ENCODE measurements at places on chromosomes 6 and 20. TPM values are rescaled to one million over a fixed set of nuclear protein-coding genes. Genes with fewer than 3 reads are reported as not detected.

Gene VSTM2L
- total RNA-seq, result 1.4 TPM

DNA sequence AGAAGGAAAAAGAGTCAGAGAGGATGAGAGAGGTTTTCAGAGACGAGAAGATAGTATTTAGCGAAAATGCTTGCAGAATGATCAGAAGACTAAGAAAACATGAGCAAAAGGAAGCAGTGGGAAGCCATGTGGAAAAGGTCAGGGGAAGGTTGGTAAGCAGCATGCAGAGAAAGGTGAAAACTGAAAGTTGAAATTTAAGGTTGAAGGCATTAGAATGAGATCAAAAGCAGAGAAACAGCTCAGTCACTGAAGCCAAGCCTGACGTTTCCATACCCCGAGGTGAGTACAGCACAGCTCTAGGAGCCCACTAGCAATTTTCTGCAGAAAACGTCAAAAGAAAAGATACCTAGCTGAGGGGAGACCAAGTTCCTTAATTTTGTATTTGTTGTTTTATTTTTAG lies 19.1 kb upstream of the TFB1M start:
- DNase-seq, result no peak

Gene OPRL1
- total RNA-seq, result 0.81 TPM

Gene COX4I2
- total RNA-seq, result not detected

DNA sequence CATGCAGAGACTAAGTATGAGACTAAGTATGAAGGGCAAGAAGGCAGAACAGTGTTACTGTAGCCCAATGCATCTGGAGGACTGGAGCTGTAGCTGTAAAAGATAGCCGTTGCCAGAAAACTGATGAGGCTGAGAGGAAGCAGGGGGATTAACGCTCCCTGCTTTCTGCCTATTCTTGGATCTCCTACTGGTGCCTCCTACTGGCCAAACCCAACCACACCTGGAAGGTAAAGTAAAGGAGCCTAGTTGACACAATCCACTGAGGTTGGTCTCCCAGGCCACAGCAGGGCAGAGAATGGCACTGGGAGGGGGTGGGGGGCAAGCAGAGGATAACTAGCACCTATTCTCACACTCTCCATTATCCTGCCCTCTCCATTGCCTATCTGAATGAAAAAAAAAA lies 105.0 kb upstream of the MRPS10 start:
- no peak for DNase-seq

DNA sequence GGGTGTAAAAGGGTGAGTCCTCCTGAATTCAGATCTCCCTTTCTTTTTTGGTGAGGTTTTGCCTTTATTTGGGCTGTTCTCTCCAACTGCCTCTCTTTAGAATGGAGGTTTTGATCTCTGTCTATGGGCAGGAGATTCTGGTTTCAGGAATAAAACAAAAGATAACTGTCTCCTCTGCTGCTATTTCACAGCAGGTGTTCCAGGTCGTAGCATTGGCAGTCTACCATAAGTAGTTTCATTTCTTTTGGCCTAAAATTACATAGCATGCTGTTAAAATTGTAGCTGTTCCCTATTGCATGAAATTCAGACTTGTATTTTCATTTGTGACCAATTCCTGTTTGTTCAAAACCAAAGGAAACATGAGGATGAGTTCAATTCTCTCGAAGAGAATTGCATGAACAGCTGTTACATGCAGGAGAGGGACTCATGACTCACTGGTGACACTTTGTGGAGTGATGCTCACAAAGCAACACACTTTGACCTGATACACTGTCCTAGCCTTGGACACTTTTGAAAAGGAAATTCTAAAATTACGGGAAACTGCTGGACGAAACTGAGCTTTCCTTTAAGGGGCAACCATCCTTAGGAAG lies 76.8 kb upstream of the SIRPG start:
- DNase-seq, result peak; percentile 49

DNA sequence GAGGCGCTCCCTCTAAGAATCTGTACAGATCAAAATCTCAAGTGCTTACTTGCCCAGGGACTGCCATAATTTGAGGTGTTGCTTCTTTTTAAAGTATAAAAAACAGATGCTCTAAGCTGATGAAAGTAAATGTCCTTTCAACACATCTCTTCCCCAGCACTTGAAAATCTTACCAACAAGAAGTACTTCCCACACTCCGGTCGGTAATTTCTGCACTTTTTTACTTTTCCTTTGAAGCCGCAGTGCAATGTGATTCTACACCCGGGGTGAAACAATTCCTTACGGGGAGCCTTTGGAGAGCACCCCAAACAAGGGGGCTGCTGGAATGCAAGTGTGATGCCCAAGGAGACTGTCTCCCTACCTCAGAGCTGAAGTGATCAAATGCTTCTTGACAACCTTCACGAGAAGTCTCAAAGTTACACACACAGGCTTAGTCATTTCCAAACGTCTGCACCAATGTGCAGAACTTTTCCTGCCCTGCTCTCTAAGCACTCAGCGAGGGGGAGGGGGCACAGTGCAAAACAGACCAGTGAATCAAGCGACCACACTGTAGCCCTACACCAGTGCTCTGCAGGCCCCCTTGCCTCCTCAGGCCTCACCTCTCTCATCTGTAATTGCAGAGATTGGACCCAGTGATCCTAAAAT lies 56.7 kb downstream of the ATXN1 start:
- DNase-seq, result peak; percentile 49

DNA sequence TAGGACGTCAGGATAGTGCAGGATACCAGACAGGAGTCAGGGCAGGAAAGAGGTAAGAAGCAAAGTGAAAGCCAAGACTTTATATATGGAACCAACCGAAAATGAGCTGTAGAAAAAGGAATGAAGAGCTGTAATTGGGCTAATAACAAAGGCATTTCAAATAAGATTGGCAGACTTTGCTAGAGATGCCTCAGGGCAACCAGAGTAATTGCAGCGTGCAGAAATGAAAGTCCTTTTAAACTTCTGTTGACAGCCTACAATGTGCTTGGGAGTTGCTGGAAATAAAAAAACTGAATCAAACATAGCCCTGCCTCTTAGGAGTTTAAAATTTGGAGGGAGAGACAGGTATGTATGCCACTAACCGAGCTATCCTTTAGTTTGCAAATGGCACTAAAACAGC lies 56.4 kb upstream of the NKX2-4 start:
- DNase-seq, result no peak

Gene CST4
- not detected for total RNA-seq

Gene SLC17A3
- total RNA-seq, result not detected

Gene MTFR2
- total RNA-seq, result 10.3 TPM

Gene LAMP5
- not detected for total RNA-seq

GRCh38 chr6:89989742-89990141 lies 95.5 kb downstream of the GJA10 start:
- DNase-seq, result no peak

DNA sequence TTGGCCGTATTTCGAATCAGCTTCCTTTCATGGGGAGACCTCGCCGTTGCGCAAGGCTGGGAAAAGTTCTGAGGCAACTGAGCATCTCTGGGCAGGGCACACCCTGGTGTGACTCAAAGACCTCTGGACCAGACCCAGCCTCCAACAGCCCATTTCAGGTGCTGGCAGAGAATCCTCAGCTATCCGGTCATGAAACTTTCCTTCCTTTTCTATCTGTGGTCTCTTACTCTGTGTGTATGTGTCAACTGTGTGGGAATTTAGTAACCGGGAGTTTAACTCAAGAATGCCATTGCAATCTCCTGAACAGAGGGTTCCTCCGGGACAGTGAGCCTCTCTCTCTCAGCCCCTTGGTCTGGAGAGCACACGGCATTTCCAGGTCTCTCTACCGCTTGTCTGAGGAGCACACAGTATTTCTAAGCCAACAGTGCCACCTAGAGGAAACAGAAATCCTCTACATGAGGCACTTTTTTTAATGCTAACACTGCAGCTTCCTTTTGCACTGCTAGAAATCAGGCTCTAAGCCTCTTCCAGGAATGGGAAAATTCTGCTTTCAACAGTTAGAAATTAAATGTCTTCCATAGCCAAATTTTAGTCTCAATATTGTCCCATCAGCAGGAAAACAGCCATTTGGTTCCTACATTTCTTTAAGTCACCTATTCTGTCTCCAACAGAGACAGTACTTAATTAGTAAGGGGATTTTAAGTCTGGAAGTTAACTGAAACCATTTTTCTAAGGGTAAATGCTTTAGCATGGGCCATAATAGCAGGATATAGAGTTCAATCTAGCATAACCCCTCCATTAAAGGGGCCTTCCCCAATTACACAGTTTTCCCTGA lies 32.7 kb downstream of the PLN start:
- peak; percentile 55 for DNase-seq

DNA sequence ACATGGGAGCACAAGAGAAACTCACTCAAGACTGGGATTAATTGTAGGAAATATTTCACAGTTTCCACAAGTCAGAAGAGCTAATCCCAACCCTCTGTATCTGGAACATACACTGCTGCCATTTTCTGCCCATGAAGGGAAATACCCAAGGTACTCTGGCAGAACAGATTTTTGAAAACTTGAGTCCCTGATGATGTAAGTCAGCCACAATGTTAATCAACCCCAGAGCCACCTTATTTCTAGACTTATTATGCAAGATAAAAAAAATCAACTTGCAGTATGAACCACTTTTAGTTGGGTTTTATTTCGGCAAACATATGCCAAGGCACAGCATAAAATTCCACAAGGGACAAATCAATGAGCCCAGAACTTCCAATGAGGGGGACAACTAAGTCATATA lies 141.5 kb downstream of the LY86 start:
- no peak for DNase-seq

DNA sequence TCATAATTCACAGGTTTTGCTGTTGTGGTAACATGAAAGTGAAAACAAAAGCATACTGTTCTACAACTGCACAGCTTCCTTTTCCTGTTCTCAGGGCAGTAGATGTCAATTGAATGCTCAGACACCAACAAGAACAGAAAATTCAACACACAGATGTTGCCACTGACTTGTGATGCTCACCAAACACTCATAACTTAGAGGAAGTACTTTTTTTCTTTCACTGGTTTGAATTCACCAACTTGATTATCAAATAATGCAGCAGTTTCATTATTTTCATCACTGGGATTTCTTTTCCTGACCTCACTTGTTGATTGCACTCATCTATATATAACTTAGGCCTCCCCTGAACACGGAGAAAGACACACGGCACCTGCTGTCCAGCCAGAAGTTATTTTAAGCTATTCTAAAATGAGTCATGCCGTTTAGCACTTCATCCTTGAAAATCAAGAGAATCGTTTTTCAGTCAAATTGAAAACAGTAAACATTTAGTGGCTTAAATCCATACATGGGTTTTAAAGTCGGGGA lies 949 bp downstream of the TXLNB start:
- peak; percentile 32 for DNase-seq

- DNase-seq, result peak; percentile 67
These were observed 10.8 kb upstream of the WTAP start for GRCh38 chr6:159716247-159717096.

GRCh38 chr6:138659998-138660397 lies 113.6 kb upstream of the CCDC28A start:
- no peak for DNase-seq

Gene SMIM28
- total RNA-seq, result not detected

- DNase-seq, result no peak
These were observed 16.0 kb downstream of the ATRN start for GRCh38 chr20:3486850-3487249.

Gene PRICKLE4
- total RNA-seq, result not detected

Gene SLC22A16
- total RNA-seq, result not detected

Gene EDN3
- not detected for total RNA-seq

- no peak for DNase-seq
These were observed 36.4 kb downstream of the FRMD1 start for GRCh38 chr6:168042426-168043192.

DNA sequence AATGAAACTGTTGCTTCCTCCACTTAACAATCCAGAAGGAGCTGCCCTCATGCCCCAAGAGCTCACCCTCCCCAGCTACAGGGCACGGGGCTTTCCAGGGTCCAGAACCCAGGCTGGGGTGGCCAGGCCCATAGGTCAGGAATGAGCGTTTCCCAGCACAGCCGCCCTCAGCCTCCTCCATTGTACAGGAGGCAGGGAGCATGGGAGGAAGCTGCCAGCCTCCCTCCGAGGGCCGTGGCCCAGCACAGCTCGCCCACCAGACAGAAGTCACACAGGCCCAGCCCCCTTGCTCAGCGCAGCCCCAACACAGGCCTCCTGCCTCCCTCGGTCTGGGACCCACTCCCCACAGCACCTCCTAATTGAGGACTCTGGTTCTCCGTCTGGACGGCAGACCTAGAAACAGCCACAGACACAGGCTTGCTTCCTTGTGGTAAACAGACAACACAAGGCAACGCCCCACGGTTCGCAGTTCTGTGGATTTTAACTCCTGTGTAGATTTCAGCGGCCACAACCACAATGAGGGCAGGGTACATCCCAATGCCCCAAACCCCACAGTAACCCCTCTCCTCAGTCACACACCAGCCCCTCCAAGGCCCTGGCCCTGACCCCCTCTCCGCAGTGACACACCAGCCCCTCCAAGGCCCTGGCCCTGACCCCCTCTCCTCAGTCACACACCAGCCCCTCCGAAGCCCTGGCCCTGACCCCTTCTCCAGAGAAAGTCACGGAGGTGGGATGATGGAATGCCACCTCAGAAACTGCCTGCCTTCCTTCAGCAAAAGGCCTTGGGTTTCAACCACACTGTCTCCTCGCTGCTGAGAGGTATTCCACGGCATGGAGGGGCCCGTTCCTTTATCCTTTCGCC lies 173.5 kb downstream of the DLL1 start:
- no peak for DNase-seq

GRCh38 chr6:156741287-156742073 lies 35.7 kb upstream of the ARID1B start:
- no peak for DNase-seq

- no peak for DNase-seq
These were observed 6.0 kb upstream of the AKAP12 start for GRCh38 chr6:151233731-151234130.

DNA sequence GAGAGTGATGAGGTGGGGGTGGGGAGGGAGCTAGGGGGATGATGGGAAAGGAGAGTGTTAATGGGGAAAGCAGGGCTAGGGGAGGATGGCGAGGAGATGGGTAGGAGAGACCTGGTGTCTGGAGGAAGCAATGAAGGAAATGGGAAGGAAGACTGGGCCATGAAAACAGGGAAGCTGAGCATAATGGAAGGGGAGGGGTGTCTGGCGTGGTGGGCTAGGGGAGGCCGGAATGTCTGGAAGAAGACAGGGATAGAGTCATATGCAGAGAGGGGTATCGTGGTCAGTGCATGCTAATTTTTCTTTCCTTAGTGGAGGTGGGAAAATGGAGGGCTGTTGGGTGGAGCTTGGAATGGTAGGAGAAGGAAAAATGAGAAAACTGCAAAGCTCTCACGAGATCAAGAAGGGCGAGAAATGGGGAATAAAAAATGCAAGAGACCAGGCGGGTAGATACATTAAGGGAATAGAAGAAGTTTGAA lies 423 bp downstream of the KLHDC3 start:
- DNase-seq, result no peak

Gene C6orf163
- 0.72 TPM for total RNA-seq

Gene KCNB1
- total RNA-seq, result 0.41 TPM

DNA sequence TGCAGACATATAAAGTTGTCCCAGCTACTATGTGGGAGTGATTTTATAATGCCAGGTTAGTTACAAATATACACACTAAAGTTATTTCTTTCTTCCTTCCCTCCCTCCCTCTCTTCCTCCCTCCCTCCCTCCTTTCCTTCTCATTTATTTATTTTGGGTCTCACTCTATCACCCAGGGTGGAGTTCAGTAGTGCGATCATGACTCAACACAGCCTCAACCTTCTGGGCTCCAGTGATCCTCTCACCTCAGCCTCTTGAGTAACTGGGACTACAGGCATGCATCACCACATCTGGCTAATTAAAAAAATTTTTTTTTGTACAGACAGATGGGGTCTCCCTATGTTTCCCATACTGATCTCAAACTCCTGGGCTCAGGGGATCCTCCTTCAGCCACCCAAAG lies 59.2 kb downstream of the PHF20 start:
- peak; percentile 49 for DNase-seq

GRCh38 chr6:131387562-131388447 lies 185.2 kb upstream of the ARG1 start:
- no peak for DNase-seq

Gene NUS1
- 13.1 TPM for total RNA-seq

All from A172 (cell line).